T-helper 22 cell (primary cell): ENCODE measurements at places on chromosomes 6 and 20.

- DNase-seq = no peak
These were observed 7.7 kb upstream of the STK35 start for GRCh38 chr20:2093883-2094282.

DNA sequence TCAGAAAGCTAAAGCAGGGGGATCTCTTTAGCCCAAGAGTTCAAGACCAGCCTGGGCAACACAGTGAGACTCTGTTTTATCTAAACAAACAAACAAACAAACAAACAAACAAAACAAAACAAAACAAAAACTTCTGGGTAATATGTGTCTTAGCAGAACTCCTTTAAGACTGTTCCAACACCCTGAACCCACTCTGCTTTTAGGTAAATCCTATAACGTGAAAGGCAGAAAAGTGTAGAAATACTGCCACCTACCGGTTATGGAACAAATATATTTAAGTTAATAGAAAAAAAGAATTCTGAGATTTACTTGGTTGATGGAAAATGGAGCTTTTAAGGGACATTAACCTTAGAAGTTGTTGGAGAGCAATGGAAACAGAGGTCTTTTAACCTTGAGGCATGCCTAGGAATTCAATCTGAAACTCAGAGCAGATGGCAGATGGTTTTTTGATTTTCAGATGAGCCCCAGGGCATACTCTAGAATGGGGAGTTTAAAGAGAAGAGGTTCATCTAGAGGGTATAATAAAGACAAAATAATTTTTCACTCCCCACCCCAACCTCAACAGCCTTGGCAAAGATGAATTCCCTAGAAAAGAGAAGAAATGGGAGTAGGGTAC lies 38.5 kb downstream of the SOD2 start:
- DNase-seq = no peak

DNA sequence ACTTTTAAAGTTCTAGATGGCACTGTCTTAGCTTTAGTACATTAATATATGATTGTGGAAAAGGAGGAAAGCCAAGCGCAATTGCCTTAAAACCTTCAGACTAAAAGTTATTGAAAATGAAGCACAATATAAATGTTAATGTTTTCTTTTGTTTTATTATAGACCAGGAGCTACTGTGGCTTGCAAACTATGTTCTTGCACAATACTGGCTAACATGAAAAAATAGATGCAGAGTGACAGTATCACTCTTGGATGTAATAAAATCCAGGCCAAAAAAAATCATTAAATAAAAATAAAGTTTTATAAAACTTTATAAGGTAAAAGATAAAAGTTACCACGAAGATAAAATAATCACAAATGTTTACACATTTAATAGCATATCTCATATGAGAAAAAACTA lies 18.3 kb upstream of the PLN start:
- no peak for DNase-seq

DNA sequence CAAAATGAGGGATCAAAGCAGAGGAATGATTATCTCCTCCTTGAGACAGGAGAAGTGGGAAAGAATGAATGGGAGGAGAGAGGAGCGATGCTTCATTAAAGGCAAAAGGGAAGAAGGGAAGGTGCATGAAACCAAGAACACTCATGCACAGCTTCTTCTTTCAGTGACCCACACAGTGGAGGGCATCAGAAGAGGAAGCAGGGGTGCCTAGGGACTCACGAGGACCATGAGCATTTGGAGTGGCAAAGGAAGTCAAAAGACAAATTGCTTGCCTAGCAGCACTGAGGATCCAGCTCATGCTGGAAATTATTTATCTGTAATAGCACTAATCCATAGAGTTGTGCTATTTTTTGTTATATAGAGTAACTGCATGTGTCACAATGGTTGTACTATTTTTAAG lies 66.1 kb downstream of the SMLR1 start:
- no peak for DNase-seq

DNA sequence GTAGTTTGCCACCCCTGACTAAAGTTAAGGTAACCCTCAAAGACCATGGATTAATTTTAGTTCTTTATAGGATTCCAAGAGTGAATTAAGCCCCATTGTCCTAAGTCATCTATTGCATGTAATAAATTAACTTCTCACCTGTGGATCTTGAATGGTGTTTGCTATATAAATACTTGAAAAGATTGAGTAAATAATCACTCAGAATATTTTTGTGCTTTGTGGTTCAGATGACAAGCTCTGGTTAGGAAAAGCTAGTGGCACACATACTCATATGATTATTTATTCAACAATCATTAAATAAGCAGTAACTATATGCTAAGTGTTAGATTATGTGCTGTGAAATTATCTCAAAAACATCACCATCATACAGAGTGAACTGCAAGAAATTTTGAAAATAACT lies 203.2 kb downstream of the OGFRL1 start:
- DNase-seq = no peak

DNA sequence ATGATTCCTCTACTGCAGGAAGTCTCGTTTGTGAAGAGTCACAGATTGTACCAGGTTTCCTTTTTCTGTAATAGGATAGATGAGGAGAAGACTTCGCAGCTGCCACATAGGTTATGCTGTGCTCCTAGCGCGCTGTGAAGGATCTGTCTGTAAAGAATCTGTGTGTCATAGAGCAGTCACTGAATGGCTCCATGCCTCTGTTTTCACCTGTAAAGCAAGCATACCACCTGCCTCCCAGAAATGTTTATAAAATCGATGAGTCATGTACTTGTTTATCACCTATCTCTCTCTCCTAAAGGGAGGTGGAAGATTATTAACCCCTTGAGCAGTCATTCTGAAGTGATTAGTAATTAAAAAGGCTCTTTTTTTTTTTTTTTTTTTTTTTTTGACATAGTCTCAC lies 86.6 kb downstream of the TFAP2B start:
- no peak for DNase-seq

GRCh38 chr6:100311707-100312251 lies 152.9 kb downstream of the SIM1 start:
- no peak for DNase-seq

GRCh38 chr6:18342223-18342622 lies 44.9 kb upstream of the RNF144B start:
- no peak for DNase-seq

- no peak for DNase-seq
These were observed 26.2 kb downstream of the NTSR1 start for GRCh38 chr20:62734881-62735280.

- no peak for DNase-seq
These were observed 34.5 kb upstream of the ID4 start for GRCh38 chr6:19802656-19803055.

DNA sequence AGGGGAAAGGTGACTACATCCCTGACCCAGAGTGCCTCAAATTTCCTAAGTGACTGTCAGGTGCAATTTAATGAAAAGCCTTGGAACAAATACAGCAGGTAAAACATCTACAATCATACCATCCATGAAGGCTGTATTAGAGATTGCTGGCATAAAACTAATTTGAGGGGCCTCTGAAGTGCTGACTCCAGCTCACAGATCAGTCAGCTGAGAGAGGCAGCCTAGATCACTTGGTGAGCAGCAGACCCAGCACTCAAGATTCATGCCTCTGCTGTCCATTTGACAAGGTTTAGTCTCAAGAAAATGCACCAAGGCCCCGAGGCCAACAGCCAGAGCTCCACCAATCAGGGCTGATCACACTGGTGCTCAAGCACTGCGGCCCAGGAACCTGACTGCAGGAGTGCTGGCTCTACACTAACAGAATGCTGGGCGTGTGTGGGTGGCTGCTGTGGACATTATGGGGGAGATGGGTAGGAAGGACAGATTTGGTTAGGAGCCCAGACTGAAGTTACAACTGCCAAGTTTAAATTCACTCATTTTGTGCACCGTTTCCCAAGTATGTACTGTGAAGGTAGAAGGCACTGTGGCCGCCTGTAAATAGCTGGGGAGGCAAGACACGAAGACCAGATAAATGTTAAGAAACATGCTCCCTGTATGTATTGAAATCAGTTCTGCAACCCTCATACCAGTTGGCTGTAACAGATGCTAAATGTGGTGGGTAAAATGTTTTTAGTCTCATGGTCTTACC lies 28.2 kb downstream of the SNX5 start:
- no peak for DNase-seq

DNA sequence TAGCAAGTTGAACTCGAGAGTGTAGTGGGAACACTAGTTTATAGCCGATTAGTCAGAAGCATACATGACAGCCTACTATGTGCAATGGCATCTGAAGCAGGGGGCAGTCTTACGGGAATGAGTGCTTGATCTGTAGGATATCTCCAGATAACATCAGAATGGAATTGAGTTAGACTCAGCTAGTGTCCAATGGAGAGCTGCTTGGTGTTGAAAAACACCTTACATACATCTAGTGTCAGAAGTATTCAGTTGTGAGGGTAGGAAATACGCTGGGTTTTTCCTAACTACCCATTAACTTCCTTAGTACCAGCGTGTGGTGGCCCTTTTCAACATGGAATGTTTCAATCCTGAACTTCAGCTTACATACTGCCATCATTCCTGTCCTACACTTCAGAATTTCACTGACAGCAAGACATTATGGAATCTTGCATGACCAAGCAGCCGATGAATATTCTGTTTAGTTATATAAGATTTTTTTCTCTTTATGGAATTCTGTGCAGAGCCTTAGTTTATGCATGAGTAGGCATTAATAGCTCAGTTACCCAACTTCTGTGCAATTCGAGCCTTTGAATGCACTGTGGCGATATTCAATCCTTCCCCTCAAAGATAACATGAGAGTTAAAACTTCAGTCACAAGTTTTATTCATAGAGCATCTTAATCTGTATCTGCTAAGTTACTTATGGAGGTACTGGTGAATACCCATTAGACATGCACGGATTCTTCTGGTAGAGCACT lies 218.6 kb upstream of the MOCS1 start:
- no peak for DNase-seq

DNA sequence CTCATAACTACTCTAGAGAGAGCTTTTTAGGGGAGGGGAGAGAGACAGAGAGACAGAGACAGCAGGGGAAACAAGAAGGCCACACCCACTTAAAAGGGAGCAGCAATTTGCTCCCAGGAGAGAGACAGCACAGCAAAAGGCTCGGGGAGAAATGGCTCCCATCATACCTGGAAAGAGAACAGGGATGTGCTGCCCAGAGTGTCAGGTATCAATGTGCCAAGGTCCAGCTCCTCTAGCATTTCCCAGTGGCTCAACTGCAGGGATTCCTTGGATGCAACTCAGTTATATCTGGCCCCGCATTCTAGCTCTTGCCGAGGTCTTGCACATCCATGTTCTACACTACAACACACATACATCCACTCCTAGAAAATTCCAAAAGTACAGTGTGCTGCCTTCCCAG lies 304.0 kb upstream of the CDYL start:
- DNase-seq = no peak

GRCh38 chr6:7996538-7997111 lies 67.6 kb downstream of the BLOC1S5 start:
- DNase-seq = no peak

DNA sequence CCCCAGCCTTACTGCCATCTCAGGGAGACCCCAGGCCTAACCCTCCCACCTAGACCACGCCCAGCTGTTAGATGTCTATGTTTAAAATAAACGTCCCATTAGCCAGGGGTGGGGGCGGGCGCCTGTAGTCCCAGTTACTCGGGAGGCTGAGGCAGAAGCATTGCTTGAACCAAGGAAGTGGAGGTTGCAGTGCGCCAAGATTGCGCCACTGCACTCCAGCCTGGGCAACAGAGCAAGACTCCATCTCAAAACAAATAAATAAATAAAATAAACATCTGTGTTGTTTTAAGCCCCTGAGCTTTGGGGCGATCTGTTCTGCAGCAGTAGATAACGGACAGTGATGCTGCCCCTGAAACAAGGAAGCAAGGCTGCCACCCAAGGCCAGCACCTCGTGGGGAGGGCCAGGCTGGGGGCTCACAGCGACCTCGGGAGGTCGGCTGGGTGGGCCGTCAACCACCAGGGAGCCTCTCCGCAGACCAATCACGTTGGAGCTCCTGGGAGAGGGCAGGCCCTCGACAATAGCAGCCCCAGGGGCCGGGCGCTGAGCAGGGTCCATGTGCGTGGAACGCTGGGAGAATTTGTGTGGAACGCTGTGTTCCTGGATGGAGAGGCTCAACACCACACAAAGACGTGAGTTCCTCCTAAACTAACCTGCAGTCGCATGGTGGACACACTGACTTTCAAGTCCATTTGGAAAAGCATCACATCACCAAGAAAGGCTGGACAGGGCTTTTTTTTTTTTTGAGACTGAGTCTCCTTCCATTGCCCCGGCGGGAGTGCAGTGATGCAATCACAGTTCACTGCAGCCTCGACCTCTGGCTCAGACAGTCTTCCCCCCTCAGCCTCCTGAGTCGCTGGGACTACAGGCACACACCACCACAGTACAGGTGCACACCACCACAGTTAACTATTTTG lies 1.0 kb upstream of the HELZ2 start:
- no peak for DNase-seq

DNA sequence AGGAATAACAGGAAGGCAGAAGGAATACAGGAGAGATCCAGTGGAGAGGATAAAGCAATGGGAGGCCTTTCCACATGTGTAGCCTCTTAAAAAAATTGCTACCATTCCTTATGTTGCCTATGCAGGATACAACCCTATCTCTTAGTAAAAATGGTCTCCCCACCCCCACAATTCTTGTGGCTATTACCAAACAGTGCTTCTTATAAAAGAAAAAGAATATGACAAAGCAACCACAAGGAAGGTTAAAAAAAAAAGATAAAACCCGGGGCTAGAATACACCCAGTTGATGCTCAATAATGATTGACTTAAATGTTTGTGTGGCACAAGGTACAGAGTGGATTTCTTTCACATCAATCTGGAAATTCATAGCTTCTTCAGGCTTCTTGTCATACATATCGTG lies 250.9 kb downstream of the HIVEP2 start:
- no peak for DNase-seq

GRCh38 chr6:128131566-128131965 lies 230.7 kb upstream of the THEMIS start:
- no peak for DNase-seq

DNA sequence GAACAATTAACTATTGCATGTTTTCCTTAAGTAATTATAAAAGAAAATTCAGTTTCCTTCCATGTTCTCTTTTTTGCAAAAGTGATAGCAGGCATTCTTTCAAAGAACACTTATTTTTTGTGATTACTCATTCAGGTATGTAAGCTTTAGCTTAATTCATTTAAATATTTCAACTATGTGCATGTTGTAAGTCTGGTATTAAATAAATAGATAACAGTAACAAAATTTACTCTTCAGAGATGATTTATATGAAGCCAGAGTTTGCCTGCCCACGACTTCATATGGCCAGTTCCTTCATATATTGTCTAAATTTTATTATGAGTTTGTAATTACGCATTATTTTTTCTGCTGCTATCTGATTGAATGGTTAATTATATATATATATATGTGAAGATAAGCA lies 110.9 kb downstream of the ADGRG6 start:
- no peak for DNase-seq

DNA sequence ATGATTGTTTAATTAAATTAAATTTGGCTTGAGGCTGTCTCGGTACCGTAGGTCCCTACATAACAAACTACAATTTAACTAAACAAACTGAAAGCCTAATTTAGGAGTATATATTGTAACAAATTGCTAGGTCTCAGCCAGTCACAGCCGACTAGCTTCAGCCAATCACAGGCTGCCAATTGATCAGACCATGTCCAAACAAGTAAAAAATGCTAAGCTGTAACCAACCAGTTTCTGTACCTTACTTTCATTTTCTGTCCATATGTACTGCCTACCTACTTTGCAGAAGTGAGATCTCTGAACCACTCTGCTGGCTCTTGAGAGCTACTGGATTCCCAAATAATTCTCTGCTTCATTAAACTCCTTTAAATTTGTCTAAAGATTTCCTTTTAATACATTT lies 648.0 kb upstream of the GJE1 start:
- DNase-seq = no peak
